ENCODE measurements at places on chromosomes 2 and 18.

GRCh38 chr2:230934231-230935129 is 9.4 kb upstream of the GPR55 start:
- no peak for DNase-seq

- DNase-seq, result no peak
These were observed 1.0 kb downstream of the CXCR4 start for GRCh38 chr2:136116813-136117390.

- no peak for DNase-seq
These were observed 27.0 kb upstream of the HK2 start for GRCh38 chr2:74806920-74807319.

GRCh38 chr2:72921088-72921851 is 4.0 kb downstream of the EMX1 start:
- DNase-seq, result no peak

DNA sequence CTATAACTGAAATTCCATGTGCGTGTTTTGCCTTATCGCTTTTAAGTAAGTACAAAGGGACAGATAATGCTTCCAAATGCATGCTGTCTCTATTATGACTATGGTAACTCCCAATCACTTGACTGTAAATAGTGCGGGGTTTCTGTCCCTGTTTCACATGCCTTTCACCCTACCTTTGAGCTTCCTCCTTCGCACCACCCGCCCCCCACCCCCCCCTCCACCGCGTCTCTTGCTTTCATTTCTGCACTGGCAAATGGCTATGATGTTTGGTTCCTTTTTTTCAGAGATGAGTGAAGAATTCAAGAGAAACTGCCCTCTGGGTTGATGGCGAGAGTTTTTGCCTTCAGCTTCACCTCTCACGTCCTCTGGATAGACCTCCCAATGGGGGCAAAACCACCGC is 25.0 kb upstream of the SPP2 start:
- no peak for DNase-seq

DNA sequence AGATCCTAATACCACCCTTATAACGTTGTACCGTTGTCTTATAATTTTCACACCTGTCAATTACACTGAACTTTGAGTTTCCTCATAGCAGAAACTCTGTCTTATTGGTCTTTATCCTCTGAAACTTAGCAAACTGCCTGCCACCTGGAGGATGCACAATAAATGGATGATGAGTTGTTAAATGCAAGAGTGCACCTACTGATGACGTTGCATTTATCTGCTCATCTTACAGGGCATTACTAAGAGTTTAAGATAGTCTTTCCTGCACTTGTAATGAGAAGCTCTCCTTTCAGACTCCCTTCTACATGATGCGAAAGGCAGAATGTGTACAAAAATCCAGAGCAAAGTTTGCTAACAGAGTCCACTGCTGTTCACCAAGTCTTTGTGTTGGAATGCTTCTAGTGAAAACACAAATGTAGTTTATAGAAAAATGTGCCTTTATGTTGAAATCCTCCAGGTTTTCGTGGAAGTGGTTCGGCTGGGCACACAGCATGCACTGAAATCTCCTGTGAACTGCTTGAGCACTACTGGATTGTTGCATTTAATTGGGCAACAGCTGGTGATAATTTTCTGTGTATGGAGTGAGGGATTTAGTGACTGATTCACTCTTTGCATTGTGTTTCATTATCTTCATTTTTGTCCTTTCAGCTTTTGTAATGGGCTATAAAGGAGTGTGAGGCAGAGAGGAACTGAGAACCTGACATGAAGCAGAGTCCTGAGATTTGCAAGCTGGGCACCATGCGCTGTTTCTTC is 665.8 kb upstream of the ID2 start:
- DNase-seq, result no peak

DNA sequence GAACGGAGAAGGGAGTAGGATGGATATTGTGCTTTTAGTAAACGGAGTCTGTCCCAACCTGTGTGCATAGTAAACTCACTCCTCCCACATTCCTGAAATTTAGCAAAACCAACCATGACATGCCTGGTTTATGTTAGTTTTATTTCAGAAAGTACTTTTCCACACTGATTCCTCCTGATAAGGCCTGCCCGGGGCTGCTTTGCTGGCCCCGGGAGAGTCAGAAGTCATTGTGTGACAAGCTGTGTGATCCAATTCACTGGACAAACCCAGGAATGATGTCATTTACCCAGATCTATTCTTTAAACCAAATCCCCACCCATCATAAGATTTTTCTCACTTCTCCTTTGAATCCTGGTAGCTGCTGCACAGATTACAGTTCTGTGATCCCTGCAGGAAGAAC is 109.0 kb downstream of the SETBP1 start:
- DNase-seq, result no peak

- no peak for DNase-seq
These were observed 673.5 kb upstream of the NRXN1 start for GRCh38 chr2:51705417-51705816.

- DNase-seq, result no peak
These were observed 231.5 kb downstream of the SLC8A1 start for GRCh38 chr2:40220177-40220925.

DNA sequence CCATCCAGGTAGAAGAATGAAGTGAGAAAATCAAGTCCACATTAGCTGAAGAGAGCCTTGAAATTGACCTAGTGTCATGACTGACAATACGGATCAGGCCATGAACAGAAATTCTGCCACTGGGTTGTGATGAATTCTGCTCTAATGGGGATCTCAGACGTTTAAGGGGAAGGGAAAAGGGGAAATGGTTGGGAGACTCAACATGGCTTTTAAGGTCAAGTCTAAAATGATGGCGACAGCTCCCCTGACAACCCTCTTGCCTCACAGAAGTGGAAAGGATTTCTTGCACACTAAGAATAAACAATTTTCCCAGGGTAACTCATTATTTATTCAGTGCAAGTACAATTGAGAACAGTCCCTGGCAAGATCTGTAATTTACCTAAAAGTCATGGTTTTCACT is 302.5 kb upstream of the ACVR2A start:
- no peak for DNase-seq

DNA sequence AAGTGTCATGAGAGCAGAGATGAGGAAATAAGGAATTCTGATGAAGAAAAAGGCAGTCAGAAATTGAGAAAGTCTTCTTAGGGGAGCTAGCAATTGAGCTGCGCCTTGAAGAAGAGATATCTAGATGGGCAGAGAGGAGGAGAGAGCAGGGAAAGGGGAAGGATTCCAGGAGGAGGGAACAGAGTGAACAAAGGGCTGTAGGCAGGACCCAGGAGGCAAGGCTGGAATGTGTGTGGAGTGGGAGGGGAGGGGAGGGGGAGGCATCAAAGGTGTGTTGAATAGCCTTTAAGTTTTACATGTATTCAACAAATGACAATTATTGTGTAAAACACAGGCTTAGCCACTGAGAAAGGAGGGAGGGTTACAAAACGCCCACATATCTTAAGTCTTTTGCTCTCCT is 164.5 kb downstream of the TDRD15 start:
- DNase-seq, result no peak

DNA sequence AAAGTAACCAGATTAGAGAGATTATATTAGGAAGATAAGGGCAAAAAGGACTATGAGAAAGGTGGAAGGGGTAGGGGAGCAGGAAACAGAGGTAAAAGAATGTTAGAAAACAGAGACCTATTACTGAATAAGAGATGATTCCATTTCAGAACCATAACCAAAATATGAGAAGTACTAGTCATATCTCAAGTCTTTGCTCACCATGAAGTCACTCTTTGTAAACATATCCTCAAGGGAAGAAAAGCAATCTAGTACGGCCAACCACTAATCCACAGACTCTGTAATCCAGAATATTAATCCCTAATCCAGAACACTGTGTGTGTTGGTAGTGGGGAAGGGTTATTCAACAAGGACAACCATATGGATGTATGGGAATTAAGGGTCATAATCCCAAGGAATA is 92.0 kb downstream of the CDCA7 start:
- no peak for DNase-seq

- DNase-seq, result no peak
These were observed 133.2 kb downstream of the NCK2 start for GRCh38 chr2:105877945-105878344.

DNA sequence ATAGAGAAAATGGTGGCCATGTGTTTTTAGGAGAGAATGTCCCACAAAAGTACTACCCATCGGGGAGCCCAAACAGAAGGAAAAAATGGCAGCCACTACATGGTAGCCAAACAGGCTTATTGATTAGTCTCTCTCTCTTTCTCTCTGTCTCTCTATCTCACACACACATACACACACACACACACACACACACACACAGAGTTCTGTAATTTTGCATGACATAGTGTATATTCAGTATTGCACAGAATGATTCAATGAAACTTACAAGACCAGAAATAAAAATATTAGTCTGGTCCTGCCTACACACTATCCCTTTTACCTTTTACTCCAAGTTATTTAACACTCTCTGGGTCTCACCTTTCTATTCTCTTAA is 124.8 kb upstream of the SLC39A10 start:
- DNase-seq, result no peak

DNA sequence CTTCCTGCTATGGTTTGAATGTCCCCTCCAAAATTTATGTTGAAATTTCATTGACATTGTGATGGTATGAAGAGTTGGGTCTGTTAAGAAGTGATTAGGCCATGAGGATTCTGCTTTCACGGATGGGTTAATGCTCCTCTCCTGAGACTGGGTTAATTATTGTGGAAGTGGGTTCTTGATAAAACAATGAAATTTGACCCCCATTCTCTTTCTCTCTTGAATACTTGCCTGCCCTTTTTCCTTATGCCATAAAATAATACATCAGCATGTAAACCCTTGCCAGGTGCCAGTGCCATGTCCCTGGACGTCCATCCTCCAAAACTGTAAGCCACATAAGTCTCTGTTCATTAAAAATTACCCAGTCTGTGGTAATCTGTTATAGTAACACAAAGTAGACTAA is 352.8 kb downstream of the LRRTM4 start:
- no peak for DNase-seq

DNA sequence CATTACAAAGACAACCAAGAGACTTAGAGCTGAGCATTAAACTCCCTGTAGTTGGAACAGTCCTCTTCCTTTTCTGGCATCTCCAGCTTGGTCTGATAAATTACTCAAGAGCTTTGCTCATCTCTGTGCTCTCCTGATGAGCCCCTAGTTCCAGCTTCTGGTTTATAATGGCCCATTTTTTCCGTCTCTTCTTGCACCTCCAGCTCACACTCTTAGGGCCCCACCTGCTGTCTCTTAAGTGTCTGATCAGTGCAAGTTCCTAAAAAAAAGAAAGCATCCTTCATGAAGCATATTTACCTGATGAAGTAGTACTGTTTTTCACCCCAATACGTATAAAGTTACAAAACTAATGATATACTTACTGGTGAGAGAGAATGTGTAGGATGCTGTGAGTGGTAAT is 822.9 kb downstream of the RNF144A start:
- DNase-seq, result no peak
